Islet precursor cell (in vitro differentiated cells): ENCODE measurements at places on chromosomes 1 and 21.

DNA sequence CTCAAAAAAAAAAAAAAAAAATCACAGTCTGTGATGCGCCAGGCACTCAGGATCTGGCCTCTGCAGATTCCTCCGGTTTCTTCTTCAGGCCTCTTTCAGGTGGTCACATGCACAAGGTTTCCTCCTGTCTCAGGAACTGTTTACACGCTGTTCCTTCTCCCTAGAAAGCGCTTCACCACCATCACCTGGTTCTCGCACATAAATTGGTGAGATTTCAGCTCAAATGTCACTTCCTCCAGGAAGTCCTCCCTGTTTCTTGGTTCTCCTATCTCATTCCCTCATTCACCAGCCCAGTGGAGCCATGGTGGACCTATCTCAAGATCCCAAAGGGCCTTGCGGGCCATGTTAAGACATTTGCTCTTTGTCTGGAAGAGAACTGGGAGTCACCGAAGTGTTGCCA is 26.7 kb downstream of the HMGN2 start:
- DNase-seq: no peak

DNA sequence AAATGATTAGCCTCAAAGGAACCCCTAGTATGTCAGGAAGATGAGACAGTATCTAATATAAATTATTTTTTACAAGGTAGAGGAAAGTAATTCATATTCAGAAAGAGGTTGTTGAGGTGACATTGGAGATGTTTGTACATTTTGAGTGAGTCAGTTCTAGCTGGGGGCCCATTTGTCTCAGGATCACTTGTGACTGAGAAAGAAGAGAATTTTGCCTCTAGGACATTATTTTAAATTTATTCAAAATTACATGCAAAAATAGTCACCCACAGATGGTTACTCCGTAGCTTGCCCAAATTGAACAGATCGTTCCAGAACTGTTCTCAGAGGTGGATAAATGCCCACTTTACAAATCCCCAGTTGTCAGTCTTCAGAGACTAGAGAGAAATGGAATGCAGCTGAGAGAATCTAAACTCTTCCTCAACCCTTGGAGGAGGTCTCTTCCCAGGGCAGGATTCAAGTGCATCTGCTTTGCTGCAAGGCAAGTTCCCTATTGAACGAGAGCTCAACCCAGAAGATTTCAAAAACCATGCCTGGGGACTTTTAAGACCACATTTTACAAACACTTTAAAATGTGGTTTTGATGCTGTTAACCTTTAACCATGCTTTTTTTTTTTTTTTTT is 987.8 kb upstream of the ADAMTS5 start:
- DNase-seq: no peak

DNA sequence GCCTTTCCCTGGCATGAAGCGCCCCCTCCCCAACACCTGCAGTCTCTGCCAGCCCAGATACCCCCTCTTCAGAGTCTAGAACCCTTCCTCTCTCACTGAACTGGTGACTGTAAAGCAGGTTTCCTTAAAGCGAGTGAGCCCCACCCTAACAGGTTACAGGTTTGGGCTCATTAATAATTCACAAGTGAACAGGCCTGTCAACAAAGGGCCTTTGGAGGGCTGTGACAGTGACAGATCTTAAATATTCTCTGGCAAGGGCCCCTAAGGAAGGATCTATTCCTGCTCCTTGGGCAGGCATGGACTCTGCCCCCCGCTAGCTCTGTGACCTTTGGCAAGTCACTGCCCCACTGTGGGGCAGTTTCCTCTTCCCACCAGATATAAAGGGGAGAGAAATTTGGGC is 5.6 kb upstream of the TTC39A start:
- DNase-seq: no peak

GRCh38 chr1:93595266-93595665 is 86.4 kb downstream of the BCAR3 start:
- no peak for DNase-seq

GRCh38 chr1:188425687-188426086 is 1596.9 kb downstream of the PLA2G4A start:
- no peak for DNase-seq

- peak; percentile 79 for DNase-seq
Measured at GRCh38 chr1:205448540-205449253, 7.1 kb downstream of the BLACAT1 start.

DNA sequence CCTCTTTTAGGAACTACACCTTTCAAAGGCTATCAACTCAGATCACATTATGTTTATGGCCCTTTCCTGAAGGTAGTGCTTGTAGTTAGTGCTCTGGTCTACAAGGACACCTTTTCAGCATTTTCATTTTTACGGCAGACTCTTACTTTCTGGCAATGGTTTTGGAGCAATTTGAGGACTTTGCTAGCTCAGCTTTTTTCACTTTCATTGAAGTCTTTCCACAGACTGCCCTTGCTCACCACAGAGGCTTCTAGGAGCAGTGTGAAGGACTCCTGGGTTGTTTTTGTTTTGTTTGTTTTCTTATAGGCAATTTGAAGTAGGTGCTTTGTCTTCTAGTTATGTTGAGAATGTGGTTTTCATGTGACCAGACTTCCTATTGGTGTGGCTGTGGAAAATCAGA is 43.1 kb downstream of the CD55 start:
- no peak for DNase-seq

DNA sequence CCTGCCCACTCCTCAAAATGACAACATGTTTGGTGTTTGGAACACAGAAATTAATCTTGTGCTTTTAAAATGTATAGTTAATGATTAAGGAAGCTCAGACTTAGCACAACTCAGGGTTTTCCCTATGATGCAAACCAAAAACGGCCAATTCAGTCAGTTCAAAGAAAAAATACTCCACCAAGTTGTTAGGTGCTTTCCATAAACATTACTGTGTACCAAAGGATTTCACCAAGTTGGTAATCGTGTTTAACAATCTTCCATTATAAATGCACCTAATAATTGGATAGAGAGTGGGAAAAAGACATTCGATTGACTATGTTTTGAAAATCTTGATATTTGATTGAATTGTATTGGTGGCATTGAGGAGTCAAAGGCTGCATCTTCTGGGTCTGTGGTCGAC is 33.3 kb upstream of the DUSP10 start:
- no peak for DNase-seq

DNA sequence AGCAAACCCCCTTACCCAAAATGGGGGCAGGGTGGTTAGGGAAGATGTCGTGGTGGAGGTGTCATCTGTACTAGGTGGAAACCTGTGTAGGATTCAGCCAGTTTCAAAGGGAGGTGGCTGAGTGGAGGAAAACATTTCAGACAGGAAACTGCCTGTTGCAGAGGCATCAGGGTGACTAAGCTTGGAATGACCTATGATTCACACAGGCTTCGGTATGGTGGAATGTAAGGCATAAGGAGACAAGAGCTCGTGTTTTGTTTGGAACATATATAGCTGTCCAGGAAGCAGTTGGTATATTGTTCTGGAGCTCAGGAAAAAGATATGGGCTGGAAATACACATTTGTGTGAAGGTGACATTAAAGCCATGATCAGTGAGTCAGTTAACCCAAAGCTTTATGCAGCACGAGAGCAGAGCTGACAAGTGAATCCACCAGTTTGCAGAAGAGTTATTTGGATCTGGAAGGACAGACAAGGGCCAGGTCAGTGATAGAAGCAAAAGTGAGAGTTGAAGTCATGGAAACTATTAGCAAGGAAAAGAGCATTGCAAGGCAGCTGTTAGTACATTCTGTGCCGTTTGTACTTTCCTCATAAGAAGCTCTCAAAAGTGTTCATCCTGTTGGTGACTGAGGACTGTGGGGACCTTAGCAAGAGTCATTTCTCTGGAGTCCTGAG is 12.2 kb downstream of the UTP25 start:
- peak; percentile 90 for DNase-seq

DNA sequence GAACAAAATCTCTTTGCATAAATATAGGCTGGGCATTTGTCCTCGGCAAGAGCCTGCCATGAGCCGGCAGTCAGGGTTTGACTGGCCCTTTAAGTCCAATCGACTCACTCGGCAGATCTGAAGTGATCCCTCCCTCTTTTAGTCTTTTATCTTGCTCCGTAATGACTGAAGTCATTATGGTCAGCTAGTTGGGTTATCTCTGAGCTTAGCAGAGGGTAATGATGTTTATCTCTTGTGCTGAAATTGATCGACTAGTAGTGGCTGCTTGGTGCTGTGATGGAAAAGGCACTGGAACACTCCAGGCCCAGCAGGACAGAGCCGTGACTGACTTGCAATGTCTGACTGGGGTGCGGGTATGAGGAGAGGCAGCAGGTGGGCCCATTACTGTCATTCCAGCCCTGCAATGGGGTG is 468 bp upstream of the ABCA4 start:
- peak; percentile 86 for DNase-seq

GRCh38 chr1:32012709-32013385 is 821 bp upstream of the KHDRBS1 start:
- DNase-seq: peak; percentile 11

GRCh38 chr1:62175568-62176179 is 19.0 kb upstream of the L1TD1 start:
- DNase-seq: no peak

GRCh38 chr1:98975810-98976209 is 28.9 kb downstream of the PLPPR5 start:
- DNase-seq: no peak

DNA sequence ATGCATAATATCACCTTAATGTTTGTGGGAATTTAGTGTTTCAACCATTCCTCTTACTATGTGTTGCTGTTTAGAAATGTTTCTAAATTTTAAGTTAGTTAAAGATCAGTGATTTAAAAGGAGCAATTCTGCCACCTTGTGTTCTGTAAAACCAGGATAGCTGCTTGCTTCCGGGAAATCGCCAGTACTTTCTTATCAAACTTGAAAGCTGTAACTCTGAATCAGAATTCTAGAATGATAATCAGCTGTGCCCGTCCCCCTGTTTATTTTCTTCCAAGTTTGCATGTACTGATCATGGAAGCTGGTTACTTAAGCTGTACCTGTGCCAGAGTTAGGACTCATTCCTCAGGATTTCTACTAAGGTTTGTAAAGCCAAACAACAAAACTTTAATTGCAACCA is 656.4 kb downstream of the LTN1 start:
- DNase-seq: no peak

- DNase-seq: no peak
Measured at GRCh38 chr1:174535207-174535606, 87.4 kb downstream of the GPR52 start.

DNA sequence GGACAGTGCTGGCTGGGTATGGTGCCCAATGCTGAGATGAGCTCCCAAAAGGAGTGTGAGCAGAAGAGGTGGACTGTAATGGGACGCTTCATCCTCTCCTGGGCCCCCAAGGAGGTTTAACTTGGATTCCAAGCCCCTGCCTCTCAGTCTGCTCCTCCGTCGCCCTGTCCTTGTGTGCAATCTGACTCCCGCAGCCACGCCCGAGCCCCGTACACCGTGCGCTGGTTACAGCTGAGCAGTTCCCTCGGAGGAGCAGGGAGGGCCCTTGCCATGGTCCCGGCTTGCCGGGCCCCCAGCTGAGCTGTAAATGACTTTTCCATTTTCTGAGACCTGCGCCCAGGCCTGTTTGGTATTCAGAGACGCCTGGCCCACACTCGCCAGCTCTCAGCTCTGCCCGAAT is 53.7 kb downstream of the PAX7 start:
- DNase-seq: no peak

DNA sequence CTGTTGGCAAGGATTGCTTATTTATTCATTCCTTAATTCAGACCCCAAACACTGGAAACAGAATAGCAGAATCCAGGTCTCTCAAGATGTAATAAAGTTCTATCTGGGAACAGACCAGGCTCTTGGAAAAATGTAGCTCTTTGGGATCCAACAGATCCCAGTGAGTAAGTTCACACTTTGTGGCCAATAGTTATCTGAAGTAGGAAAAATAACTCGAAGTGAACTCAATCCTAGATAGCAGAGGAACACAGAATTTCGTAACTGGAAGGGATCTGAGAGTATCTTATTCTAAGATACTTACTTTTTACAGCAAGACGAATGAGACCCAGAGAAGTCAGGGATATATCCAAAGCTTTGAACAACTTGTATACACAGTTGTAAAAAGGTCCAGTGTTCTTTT is 150.7 kb upstream of the CD34 start:
- DNase-seq: no peak

DNA sequence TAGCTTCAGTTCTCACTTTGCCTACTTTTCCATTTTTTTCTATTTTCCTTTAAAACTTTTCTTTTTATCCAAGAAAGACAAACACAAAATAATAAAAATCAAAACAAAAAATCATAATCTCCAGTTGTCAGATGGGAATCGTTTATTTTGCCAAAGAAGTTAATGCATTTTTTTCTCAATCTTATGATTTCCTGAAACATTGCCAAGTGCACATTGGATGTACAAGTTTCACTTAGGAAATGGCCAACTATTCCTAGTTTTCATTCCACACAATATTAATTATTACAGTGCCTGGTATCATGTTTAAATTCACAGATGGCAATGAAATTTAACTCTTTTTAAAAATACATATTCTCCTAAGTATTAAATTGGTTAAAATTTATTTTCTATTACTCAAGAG is 1050.5 kb downstream of the TTLL7 start:
- no peak for DNase-seq

GRCh38 chr1:934991-935750 is 11.4 kb downstream of the SAMD11 start:
- no peak for DNase-seq

DNA sequence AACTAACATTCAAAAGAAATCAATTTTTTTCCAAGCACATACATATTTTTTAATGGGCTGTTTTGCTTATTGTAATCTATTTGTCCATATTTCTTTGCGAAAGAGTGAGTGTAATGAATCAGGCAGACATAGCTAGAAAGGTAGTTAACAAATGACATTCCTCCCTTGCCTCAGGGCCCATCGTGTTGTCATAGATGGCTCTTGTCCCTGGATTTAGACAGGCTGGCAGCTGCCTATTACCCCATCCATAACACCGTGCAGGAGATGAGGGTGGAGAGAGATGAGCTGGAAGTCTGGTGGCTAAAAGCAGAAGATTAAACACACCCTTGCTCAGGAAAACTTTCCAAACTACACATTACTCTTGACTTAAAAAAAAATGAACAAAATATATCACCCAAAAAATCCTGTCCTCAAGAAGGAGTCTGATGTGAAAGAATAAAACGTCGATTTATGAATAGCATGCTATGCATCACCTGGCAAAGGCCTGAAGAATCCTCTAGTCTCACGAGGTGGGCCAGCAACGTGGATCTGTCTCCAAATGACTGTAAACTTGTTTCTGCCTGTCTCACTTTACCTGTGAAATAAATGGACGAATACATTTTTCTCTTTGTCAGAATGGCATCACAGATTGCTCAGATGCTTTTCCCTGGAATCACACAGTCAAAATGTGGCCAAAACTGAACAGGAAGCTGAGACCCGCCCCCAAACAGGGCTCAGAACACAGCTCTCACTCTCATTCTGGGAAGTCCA is 55.7 kb downstream of the C21orf91 start:
- DNase-seq: no peak

- DNase-seq: peak; percentile 93
Measured at GRCh38 chr1:68269637-68270430, 37.5 kb upstream of the WLS start.
